Activated T-cell treated with anti-CD3 and anti-CD28 coated beads, Interleukin-2, amount 50 U/mL, for 72 hours (primary cell): ENCODE measurements at places on chromosomes 11 and 22. TPM values are rescaled to one million over a fixed set of nuclear protein-coding genes. Genes with fewer than 3 reads are reported as not detected.

- DNase-seq, result no peak
Observed at GRCh38 chr22:20607157-20607907, 99.9 kb downstream of the MED15 start.

INPPL1 gene
- total RNA-seq, result 154 TPM

H19 gene
- total RNA-seq, result not detected

- no peak for DNase-seq
Observed at GRCh38 chr22:46107089-46107664, 43.1 kb upstream of the PPARA start.

NXPE1 gene
- not detected for total RNA-seq

DNA sequence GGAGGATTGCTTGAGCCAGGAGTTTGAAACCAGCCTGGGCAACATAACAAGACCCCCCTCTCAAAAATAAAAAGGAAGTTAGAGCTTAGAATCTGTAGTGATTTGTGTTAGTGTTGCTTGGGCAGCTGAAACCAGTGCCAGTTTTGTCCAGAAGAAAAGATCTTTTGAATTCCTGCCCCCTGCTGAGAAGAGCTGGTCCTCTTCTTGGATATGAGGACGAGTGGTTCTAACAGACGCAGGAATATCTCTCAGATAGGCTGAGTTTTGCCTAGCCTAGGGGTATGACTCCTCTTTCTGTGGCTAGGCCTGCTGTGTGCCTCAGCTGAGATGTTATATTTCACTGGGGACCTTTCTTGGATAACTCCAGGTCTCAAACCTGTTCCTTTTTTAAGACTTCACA, 102.8 kb downstream of the STIM1 start:
- DNase-seq, result no peak

GRCh38 chr11:131580476-131580875, 210.1 kb downstream of the NTM start:
- DNase-seq, result no peak

GRCh38 chr11:75776546-75776945, 8.0 kb downstream of the DGAT2 start:
- DNase-seq, result no peak

ELFN2 gene
- 0.58 TPM for total RNA-seq

CLCF1 gene
- total RNA-seq, result 0.22 TPM

SMIM35 gene
- total RNA-seq, result 0.67 TPM

PATE4 gene
- total RNA-seq, result not detected

- DNase-seq, result peak; percentile 65
Observed at GRCh38 chr11:118939953-118940598, 14.3 kb upstream of the BCL9L start.
